Stimulated activated CD8-positive, alpha-beta memory T cell treated with anti-CD3 and anti-CD28 coated beads, Interleukin-15, amount 100 ng/mL, for 1 hour (primary cell): ENCODE measurements at places on chromosomes 12 and 14.

GRCh38 chr12:13957576-13957975, 23.8 kb downstream of the GRIN2B start:
- no peak for DNase-seq

GRCh38 chr12:29611906-29612305, 114.4 kb upstream of the OVCH1 start:
- DNase-seq = no peak

GRCh38 chr12:67288561-67288960, 19.4 kb downstream of the CAND1 start:
- no peak for DNase-seq

- no peak for DNase-seq
Observed at GRCh38 chr12:125228519-125229260, 163.5 kb downstream of the AACS start.

DNA sequence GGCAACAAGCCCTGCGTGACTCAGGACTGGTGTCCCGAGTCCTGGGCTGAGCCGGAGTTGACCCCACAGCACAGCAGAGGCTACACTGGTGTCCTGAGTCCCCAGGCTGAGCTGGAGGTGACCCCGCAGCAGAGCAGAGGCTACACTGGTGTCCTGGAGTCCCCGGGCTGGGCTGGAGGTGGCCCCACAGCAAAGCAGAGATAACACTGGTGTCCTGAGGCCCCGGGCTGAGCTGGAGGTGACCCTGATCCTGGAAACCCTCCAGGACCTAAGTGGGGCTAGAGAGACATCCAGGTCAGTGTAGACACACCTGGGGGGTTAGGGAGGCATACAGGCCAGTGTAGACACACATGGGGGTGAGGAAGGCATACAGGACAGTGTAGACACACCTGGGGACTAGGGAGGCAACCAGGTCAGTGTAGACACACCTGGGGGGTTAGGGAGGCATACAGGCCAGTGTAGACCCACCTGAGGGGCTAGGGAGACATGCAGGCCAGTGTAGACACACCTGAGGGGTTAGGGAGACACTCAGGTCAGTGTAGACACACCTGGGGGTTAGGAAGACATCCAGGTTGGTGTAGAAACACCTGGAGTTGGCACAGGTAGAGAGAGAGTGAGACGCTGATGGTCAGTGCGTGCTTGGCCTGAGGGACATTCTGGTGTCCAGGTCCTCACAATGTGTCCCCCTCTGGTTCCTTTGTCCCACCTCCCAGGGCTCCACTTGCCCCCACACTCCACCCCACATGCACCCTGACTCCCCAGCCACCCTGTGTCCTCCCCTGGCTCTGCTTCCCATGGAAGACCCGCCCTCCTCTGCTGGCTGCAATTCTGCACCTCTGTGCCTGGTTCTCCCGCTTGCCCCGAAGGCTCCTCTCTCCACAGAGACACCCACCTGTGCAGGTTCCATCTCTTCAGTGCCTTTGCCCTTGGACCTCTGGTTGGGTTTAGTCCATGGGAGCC, 321.6 kb upstream of the SFSWAP start:
- DNase-seq = no peak
